ENCODE measurements at places on chromosomes 1 and 21.

DNA sequence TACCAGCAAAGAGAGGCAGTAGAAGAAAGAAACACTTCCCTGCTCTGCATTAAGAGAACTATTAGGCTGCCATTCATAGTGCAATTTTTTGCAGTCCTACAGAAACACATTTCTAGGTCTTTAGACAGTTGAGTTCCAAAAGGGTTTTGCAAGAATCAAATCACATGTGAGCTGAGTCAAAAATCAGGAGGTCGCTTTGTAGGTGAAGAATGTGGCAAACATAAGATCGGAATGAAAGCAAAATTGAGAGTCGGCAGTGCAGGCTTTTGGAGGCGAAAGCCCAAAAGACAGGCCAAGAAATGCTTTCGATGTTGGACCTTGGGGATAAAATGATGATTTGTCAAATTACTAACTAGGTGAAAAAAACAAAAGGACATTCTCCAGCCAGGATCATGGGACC, 213.5 kb upstream of the NRIP1 start:
- no peak for DNase-seq

DNA sequence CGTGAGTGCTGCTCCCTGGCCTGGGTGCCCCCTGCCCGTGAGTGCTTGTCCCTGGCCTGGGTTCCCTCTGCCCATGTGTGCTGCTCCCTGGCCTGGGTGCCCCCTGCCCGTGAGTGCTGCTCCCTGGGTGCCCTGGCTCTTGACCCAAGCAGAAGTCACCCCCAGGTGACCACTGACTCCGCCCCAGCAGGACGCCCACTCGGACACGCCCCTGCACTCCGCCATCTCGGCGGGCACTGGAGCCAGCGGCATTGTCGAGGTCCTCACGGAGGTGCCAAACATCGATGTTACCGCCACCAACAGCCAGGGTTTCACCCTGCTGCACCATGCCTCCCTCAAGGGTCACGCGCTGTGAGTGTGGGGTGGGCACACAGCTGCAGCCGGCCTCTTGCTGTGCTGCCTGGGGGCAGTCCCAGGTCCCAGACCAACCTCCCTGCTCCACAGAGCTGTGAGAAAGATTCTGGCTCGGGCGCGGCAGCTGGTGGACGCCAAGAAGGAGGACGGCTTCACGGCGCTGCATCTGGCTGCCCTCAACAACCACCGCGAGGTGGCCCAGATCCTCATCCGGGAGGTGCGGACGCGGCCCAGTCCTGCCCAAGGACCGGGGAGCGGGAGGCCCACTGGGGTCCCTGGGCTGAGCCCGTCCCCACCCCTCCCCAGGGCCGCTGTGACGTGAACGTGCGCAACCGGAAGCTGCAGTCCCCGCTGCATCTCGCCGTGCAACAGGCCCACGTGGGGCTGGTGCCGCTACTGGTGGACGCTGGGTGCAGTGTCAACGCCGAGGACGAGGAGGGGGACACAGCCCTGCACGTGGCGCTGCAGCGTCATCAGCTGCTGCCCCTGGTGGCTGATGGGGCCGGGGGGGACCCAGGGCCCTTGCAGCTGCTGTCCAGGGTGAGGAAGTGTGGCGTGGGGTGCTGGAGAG, 3.9 kb upstream of the MMP23B start:
- DNase-seq = no peak

DNA sequence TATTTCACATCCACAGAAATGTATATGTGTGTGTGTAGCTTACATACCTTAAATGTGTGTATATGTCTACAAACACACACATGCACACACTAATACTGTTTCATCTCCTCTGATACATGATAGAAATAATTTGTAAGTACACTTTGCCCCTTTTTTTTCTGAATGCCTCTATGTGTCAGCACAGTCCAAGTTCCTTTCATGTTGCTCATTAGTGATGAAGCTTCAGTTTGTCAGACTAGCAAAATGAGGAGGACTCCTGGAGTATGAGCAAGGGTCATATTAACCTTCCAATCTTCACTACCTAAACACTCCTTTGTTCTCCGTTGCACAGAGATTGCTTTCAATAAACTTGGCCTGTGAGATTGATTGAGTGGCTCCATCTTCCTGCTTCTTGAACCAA, 935.4 kb downstream of the MRPL39 start:
- DNase-seq = no peak

GRCh38 chr1:78375996-78376395, 114.8 kb upstream of the PTGFR start:
- no peak for DNase-seq

DNA sequence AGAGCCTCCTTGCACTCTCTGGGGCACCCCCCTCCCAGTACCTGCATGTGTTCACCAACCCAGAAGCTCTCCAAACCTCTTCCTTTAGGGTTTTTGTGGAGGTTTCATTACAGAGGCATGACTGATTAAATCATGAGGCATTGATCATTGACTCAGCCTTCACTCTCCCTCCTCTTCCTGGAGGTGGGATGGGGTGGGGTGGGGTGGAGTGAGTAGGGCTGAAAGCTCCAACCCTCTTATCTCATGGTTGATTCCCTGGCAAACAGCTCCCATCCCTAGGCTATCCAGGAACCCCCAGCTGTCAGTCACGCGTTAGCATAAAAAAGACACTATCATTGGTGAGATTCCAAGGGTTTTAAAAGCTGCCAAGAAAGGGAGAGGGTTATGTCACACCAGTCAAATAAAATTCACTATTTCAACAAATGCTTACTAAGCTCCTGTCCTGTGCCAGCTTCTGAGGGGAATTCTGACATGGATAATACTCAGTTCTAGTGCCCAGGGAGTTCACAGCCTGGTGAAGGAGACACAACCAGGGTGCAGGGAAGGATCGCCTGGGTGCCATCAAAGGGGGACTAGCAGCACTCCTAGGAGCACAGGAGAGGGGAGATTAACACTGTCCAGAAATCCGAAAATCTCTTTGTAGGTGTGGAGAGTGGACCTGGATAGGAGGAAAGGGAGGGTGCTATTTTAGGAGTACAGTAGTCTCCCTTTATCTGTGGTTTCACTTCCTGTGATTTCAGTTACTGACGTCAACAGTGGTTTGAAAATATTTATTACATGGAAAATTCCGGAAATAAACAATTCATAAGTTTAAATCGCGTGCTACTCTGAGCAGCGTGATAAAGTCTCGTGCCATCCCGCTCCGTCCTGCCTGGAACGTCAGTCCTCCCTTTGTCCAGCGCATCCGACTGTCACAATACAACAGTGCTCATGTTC, 6.8 kb upstream of the IL24 start:
- DNase-seq = no peak

- DNase-seq = no peak
These were observed 5.7 kb upstream of the SELENON start for GRCh38 chr1:25794325-25794724.

- no peak for DNase-seq
These were observed 121.0 kb downstream of the TMEM53 start for GRCh38 chr1:44553127-44553758.
